Stimulated activated CD4-positive, alpha-beta T cell treated with anti-CD3 and anti-CD28 coated beads, TNF-alpha, amount 100 ng/mL, for 1 hour (primary cell): ENCODE measurements at places on chromosomes 1 and 21.

DNA sequence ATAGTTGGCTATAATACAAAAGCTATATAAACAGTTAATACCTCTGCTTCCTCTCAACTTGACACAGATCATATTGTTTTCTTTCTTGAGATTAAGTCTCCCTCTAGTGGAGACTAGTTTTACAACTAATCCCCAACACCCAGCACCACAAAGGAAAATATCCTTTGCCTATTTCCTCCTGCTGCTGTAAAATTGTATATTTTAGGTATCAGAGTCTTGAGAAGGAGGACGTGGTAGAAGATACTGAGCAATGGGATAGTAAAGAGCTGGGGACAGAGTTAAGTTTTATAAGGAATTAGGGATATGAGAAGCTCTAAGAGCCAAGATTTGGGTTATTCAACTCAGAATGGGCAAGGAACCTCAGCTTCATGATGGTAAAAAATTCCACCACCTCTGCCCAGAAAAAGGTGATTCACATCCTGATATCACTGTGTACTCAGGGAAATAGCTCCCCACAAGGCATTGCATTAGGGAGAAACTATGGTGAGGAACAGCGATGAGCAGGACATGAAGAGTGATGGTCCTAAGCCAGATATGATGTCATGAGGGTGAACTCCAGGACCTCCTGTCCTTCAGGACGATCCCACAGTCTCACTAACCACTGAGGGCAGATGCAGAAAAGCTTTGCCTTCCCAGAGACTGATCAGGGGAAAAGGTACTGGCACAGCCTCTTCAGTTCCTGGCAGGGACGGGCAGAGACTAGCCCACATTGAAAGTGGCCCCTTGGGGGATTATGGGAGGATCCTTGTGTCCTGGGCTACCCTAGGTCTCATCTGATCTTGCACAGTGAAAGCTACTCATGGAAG is 14.7 kb upstream of the CFAP126 start:
- no peak for DNase-seq

DNA sequence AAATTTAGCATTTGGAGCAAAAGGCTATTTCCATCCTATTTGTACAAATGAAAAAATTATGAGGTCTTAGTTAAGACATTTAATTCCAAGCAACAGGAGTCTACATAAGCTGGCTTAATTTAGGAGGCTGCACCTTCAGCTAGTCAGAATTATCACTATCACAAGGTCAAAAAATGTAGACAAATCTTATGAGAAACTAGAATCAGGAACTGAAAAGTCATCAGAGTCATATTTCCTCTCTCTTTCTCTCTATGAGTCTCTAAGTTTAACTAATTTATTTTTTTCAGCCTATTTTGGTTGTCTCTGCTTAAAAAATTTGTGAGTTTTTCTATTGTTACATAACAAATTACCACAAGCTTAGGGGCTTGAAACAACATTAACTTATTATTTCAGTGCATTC is 807.1 kb upstream of the PRMT6 start:
- DNase-seq, result no peak

DNA sequence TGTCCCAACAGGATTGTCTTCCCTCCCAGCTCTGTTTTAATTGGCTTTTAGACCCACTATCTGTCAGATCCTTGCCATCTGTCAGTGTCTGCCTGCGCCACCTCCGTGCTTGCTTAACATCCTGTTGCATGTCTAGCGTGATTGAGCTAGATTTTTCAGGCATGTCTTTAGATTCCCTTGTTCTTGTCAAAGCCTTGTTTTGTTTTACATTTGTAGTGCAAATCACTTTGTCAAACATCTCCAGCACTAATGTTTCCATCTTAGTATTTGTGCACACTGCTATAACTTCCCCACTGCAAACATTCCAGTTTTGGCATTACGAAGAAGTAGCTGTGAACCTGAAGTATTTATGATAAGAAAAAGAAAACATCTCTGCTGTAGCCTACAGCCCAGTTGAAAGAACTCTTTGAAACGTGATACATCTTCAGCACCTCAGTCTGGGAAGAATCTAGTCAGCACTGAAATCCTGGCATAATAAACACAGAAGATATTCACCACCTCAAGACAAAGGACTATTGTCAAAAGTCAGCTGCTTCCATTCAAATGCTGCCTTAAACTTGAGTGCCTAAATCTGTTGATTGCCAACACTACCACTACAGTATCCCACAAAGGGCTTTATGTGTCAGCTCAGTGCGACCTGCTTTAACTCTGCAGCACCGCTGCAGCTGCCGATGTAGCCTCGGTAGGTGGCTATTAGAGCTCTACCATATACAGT is 105.0 kb downstream of the FNBP1L start:
- no peak for DNase-seq

GRCh38 chr1:20594746-20595145 is 5.8 kb downstream of the CDA start:
- DNase-seq, result no peak

- DNase-seq, result no peak
Measured at GRCh38 chr1:41819843-41820242, 98.9 kb downstream of the HIVEP3 start.

- DNase-seq, result no peak
Measured at GRCh38 chr1:52127181-52128180, 14.4 kb upstream of the ZFYVE9 start.

- no peak for DNase-seq
Measured at GRCh38 chr1:200038325-200038980, 10.9 kb downstream of the NR5A2 start.

DNA sequence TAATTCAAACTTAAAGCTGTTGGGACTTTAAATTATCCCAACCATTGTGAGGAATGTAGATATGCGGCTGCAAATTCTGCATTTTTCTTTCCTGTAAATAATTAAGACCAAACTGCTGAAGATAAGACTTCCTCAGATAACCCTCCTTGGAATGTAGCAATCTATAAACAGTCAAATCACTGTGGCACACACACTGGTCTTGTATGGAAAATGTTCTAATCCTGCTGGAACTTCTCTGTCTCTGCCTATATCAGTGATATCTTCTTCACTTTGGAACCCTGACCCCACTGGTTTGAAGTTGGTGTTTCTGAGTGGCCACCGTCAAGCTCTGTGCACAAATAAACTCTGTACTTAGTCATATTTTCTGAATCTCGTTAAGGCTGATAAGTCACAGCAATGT is 32.9 kb downstream of the HSF2BP start:
- DNase-seq, result no peak

GRCh38 chr1:71986160-71986559 is 296.2 kb downstream of the NEGR1 start:
- no peak for DNase-seq

DNA sequence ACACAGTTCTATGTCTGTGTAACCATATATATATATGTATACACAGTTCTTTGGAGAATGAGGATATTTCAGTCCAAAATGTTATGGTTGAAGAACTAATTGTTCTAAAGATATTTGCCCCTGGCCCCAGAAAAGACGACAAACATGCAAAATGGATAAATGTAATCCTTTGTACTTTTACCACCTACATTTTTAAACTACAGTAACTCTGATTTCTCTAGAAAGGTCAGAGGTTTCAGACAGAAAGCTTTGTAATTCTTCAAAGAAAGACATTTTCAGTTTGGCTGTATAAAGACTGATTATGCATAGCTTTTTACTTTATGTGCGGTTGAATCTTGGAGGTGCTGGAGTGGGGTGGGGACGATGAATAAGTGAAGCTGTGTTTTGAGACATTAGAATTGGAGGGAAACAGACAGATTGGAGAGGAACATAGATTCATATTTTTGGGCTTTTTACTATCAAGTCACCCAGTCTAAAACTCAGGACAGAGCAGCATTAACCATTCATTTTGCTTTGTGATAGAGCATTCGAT is 16.6 kb downstream of the NFIA start:
- DNase-seq, result no peak

DNA sequence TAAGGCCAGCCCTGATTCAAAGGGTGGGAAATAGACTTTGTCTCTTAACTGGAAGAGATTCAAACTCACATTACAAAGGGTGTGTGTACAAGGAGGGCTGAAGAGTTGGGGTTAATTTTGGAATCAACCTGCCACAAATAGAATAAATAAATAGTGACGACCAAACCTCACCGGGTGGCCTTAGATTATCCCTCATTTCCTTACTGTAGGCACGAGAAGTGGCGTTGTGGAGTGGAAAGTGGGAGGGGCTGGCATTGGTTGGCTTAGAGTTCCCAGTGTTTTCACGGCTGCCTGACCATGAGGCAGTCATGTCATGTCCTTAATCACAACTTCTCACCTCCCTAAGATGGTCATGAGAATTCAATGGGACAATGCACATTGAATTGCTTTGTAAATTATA is 21.3 kb upstream of the RUNX1 start:
- DNase-seq, result no peak
